NCI-H1417 treated with DMSO at 0.1 percent for 48 hours (cell line): ENCODE measurements at places on chromosomes 7 and 10.

DNA sequence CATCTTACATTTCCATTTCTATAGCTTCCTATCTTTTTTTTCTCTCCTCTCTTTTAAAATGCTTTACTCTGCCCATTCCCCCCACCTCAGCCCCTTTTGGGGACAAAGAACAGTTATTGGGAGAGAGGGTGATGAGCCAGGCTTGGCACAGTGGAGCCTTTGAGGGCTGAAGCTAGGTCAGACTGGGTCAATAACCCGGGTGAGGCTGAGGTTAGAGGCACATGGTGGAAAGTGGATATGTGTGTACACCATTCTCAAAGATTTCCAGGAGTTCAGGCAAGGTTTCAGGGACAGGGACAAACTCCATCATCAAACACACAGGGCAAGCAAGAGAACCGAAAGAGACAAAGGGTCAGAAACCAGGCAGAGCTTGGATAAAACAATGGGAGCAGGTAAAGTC is 11.5 kb downstream of the ABCB4 start:
- DNase-seq, result no peak

GRCh38 chr10:43419997-43420368 is 11.0 kb upstream of the HNRNPF start:
- no peak for DNase-seq

DNA sequence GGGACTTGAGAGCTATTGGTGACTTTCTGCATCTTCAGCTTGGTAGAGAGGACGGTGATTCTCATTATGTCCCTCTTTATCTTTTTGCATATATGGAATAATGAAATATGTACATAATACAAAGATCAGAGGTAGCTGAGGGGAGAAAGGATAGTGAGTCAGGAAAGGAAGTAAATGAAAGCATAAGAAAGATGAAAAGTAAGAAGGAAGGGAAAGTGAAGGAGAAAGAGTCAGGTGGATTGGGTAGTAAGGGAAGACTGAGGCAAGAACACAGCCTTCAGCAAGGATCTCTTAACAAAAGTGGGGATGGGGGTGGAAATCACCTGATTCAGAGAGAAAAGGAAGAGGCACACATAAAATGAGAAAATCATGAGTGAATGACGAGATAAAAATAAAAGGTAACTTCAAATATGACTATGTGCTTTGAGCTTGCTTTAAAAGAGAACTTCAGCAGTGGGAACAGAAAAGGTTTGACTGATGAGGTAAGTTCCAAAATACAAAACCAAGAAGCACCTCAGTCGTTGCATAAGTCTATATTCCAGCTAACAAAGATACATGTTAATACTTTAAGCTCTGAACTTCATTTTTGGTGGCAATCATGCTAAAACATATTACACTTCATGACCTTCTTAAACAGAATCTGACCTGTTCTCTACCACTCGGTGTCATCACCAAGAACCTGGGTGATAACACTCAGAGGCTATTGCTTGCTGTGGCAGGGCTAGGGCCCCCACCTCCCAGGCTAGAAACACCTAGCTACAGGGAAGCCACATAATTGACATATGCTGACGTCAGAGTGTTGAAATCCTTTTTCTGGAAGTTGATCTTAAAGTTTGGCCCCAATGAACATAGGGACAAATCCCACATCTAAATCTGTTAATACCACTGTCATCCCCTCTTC is 32.9 kb downstream of the NRCAM start:
- DNase-seq, result no peak

GRCh38 chr7:117194445-117194844 is 128.4 kb downstream of the WNT2 start:
- no peak for DNase-seq

DNA sequence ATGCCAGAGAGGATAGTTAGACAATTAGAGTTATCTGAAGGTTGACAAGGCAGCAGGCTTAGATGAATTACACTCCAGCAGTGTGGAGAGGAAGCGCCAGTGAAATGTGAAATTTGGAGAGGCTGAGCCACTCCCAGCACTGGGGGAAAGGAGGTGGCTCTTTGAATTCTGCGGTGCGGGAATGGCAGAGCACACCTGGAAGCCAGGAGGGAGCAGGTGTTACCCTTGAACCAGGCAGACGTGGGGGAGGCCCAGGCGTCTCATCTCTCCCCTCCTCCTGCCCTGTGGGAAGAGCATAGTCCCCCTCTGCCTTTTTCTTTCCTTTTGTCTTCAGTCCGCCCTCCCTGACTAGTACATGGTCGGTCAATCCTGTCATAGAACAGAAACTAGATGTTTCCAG is 203.1 kb downstream of the DPP6 start:
- no peak for DNase-seq

DNA sequence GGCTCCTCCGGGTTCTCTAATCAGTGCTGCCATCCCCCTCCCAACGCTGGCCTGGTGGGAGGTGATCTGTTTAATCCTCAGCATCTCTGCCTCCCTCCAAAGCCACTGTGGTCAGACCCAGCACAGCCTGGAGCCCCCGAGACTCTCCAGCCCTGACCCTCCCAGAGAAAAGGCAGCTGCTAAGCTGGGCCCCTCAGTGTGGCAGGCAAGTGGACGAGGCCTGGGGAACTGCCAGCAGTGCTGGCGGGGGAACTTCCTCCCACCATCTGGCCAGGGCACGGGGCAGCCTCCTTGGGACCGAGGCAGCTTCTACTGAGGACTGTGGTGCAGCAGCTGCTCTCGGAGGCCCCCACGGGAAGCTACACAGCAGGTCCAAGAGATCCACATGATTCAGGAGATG is 51.1 kb downstream of the DPYSL4 start:
- no peak for DNase-seq

- no peak for DNase-seq
Measured at GRCh38 chr7:94442639-94443038, 47.9 kb downstream of the COL1A2 start.

GRCh38 chr7:65809982-65810288 is 62.9 kb upstream of the VKORC1L1 start:
- DNase-seq, result no peak

DNA sequence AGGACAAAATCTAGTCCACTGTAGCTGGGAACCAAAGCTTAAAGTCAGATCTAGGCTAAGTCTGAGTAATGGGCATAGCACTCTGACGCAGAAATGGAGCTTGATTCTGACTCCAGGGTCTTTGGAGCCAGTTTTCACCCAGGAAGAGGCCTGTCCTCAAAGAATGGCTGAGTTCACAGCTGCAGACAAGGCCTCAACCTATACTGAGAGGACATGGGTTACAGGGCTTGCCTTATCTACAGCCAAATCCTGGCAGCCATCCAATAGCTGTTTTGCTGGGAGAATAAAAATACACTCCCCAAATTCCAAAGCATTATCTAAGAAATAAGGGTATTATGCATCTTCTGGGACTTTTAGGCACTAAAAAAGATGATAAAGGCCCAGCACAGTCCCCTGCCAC is 154.8 kb downstream of the RAPGEF5 start:
- no peak for DNase-seq

DNA sequence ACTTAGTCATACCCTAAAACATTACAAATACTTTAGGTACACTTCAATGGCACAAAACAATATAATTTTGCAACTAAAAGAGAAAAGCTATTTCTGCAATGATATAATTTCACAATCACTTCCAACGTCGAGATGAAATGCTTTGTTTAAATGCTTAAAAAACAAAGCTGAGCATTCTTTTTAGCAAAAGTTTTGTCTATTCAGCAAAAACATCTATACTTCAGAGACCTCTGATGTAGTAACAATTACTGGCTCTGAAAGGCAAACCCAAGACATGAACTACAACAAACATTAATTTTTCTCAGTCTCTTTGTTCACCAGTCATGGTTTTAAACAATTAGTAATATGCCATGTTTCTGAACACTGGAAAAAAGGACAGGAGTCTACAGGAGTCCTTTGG is 16.4 kb downstream of the OAT start:
- no peak for DNase-seq

GRCh38 chr10:24127516-24127915 is 81.4 kb upstream of the KIAA1217 start:
- DNase-seq, result no peak

DNA sequence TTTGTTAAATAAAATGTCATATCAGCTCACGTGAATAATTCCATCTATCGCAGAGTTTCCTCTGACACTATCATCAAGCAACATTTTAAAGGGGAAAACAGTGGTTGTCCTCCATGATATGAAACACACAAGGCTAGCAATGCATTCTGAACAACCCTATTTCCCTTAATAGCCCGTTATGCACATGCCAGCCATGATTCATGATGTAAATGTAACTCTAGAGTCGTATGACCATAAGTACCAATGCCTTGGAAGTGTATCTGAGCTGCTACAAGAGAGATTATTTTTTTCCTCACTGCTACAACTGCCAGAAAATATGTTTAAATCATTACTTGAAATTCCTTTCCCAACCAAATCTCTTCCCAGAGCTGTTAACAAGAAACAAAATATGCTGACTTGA is 159.4 kb downstream of the GRM8 start:
- DNase-seq, result no peak

GRCh38 chr7:158587162-158588084 is at the start of gene PTPRN2:
PTPRN2 (minus strand) TSS chr7:158587823.
- no peak for DNase-seq

GRCh38 chr7:157437519-157438061 is 100.8 kb downstream of the DNAJB6 start:
- DNase-seq, result no peak
